ENCODE measurements at places on chromosomes 1 and 21.

- DNase-seq = no peak
Measured at GRCh38 chr1:171953835-171954234, 112.5 kb downstream of the DNM3 start.

GRCh38 chr21:41010101-41010435 lies 157.9 kb upstream of the BACE2 start:
- DNase-seq = no peak

GRCh38 chr1:236024641-236025040 lies 40.2 kb downstream of the NID1 start:
- DNase-seq = no peak

GRCh38 chr21:33973268-33973667 lies 57.7 kb upstream of the ATP5PO start:
- DNase-seq = no peak

DNA sequence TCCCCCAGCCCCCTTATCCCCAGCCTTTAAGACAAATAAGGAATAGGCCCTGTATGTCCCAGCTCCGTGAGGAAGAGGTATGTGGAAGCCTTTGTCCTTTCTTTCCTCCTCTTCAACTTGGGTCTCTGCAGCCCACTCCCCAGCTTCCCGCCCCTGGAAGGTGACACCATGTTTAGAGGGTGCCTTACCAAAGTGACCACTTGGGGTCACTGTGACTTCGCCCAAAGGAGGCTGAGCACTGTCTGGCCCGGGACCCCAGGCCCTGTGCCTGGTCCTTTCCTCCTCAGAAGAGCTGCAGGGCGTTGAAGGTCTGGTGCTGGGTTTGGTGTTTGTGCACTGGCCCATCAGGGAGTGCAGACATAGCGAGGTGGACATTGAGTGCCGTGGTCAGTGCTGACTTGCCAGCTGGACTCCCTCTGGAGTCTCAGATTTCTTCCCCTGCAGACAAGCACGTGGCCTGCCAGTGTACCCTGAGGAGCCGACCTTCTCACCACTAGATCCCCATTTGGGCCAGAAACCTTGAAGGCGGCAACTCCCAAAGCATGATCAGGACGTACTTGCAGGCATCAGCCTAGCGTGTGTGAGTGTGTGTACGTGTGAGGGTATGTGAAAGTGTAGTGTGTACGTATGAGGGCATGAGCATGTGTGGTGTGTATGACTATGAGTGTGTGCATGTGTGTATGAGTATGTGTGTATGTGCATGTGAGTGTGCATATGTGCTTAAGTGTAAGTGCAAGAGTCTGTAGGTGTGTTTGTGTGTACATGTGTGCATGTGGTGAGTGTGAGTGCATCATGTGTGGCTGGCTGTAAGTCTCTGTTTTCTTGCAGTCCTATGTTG lies 181.4 kb upstream of the KIAA0040 start:
- no peak for DNase-seq

GRCh38 chr1:220955116-220955515 lies 75.9 kb downstream of the HLX start:
- DNase-seq = no peak

DNA sequence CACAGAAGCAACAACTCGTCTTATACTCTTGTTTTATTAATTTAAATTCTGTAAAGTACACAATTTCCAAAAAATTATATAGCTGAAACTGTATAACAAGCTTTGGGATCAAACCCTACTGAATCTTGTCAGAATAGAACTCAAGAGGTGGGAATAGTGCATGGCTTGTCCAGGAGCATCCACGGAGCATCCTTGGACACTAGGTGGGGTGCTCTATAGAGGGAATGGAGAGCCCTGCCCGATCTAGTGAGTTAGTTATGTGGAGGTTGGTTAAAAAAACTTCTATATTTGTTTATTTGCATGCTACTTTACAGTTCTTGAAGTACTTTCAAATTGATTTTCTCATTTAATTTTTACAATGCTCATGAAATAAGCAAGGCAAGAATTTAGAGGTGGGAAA lies 28.3 kb downstream of the ROR1 start:
- no peak for DNase-seq

DNA sequence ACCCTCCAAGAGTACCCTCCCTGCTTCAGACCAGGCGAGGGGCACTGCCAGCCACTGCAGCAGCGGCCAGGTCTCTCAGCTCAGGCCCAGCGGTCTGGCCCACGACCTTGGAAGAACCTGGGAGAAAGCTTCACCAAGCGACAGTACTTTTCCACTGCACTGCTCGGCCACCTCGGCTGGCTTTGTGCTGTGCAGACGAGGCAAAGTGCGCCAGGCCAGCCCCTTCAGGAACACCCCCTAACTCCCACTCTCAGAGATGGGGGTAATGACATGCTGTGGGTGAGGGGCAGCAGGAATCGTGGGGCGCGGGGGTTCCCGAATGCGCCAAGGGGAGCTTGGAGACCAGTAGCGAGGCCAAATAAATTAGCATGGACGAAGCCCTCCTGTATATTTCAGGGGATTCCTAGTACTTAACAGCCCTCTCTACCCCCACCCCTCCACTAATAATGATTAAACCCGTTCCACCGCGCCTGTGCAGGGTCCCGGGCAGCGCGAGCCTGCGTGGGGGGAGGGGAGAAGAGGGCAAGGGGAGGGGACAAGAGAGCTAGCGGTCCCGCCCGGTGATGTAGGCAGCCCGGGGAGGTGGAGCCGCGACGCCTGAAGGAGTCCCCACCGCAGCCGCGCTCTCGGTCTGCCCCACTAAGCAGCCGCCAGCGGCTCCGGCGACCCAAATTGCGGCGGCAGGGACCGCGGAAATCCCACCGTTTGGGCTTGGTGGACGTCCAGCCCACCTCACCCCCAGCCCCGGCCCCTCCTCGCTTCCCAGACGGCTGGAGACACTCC lies at the start of gene FAM43B:
Gene FAM43B (plus strand): TSS at position 629 of the 783 bp plus-strand sequence. CDS start 401 bp downstream, outside the sequence.
- DNase-seq = peak; percentile 17

- peak; percentile 25 for DNase-seq
Measured at GRCh38 chr1:91830242-91831131, 55.5 kb downstream of the TGFBR3 start.

GRCh38 chr1:226121587-226122400 lies 59.3 kb downstream of the H3-3A start:
- peak; percentile 49 for DNase-seq

DNA sequence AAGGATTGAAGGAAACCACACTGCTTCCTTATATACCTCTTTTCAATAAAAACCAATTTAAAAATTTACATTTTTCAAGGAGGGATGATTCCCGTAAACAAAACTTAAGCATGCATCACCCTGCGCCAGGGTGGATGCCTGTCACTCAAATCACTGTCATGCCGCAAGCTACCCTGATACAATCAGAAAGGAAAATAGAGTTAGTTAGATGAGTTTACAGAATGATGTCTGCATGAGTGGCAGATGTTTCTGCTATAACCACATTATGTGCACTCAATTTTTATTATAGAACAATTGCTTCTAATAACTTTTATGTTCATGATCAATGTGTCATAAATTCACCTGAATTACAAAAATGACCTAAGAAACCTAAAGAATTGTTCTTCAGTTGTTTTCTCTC lies 123.4 kb upstream of the ADGRL4 start:
- no peak for DNase-seq

DNA sequence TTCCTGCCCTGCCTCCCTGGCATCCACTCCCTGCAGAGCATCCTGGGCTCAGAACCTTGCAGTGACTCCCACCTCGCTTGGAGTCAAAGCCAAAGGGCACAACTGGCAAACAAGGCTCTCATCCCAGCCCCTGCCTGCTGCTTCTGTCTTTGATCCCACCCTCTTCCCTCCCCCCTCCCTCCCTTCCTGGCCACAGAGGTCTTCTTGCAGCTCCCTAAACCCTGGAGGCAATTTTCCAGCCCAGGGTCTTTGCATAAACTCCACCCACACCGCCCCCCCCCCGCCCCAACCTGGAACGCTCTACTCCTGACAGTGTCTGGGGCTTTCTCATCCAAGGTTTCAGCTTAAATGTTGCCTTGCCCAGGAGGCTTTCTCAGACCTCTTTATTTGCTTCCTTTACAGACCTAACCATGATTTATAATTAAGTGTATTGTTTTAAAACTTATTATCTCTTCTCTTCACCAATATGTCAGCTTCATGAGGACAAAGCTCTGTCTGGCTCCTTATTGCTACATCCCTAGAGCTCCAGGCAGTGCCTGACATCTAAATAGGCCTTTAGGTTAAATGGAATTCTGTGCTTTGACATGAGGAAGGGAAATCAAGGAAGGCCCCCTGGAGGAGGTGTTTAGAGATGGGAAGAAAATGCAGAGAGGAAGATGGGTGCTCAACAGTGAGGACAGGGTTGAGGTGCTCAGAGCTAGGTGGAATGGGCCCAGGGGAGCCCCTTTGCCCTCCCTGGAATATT lies 37.7 kb upstream of the PADI1 start:
- no peak for DNase-seq

- no peak for DNase-seq
Measured at GRCh38 chr1:77514921-77515776, 167.3 kb downstream of the ZZZ3 start.

DNA sequence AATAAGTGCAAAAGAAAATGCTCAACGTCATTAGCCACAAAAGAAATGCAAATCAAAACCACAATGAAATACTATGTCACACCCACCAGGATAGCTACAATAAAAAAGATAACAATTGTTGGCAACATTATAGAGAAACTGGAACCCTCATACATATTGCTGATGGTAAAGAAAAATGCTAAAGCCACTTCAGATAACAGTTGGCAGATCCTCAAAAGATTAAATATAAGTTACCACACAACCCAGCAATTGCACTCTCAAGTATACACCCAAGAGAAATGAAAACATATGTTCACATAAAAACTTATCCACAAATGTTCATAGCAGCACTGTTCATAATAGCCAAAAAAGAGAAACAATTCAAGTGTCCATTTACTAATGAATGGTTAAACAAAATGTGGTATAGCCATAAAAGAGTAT lies 20.7 kb downstream of the TRIM33 start:
- DNase-seq = no peak

DNA sequence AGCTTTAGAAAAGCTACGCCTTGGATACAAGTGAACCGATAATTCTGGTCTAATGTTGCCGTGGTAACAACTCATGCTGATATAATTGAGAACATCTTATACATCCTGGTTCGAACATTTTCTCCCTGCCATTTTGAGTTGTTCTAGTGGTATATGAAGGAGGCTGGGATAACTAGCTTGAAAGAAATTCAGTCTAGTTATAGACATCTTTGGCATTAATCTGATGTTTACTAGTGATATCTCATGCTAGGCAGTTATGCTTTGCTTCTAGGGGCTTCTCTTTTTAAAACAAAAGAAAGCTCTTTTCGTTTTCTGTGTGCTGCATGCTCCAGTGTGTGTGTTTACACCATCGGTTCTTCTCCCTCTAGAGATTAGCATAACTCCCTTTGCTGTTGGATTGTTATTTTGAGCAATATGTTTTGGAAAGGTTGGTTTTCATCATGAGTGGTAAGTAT lies 20.5 kb downstream of the PRKACB start:
- no peak for DNase-seq

DNA sequence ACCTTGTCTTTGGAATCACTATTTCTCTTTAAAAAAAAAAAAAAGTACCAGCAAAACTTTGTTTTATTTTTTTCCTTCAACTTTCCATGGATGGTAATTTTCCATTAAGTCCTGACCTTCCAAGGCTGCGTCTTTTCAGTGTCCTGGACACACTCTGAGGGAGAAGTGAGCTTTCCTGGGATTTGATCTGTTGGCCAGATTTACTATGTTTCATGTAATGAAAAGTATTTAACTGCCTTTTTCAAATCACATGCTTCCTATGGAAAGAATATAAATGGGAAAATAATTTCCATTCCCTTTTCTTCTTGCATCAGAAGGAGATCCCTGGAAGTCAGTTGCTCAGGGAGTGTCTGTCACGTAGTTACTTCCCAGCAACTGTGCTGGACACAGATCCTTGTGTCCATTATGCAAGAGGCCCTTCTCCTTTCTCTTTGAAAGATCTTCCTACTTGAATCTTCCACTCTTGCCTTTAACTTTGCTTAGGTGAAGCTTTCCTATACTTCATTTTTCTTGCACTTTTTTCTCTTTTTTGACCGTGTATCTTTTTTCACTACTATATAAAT lies 59.3 kb downstream of the CENPF start:
- DNase-seq = no peak

DNA sequence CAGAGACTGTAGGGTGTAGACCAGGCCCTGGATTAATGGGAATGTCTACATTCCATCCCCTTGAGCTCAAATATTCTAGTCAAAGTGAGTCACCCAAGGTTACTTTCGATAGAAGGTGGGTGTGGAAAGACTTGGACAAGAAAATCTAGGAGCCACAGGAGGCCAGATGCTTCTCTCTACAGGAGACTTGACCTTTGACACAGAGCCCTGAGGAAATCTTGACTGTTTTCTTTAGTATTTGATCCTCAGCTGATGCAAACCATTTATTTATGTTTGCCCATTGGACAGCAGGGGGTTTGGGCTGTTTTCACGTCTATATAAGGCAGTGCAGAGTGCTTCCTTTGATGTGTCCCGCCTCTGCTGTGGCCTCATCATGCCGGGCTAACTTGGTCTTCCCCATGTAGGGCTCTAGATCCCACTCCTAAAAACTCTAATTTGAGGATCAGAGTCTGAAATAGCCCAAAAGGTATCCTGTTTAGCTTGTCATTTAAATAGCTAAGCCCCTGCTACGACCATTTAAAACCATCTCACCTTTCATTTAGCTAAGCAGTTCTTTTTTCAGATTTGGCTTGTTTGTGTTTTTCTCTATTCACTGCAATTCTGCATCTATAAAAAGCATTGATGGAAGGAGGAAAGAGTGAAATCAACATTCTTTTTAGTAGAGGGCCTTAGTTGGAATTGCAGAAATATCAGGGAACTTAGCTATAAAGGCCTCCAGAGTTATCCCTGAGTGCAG lies 15.5 kb upstream of the MAP3K7CL start:
- peak; percentile 89 for DNase-seq

DNA sequence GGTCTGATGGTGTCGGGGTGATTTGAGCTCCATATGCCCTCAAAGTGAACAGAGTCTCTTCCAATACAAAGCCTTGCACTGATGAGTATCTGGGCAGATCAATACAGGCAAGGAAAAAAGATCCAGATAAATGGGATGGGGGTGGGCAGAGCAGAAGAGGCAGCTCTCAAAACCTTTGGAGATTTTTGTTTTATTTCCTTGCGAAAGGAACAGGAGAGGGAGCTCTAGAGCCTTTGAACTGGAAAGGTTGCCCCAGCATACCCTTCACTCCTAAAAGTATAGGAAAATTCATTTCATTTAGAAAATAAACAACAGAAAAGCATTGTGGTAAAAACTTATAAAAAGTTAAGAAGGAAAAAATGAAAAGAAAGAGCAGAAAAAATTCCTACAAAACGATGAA lies 31.4 kb upstream of the OLIG2 start:
- peak; percentile 22 for DNase-seq

GRCh38 chr1:239361403-239361802 lies 25.0 kb upstream of the CHRM3 start:
- DNase-seq = peak; percentile 79

GRCh38 chr1:246597340-246597739 lies 31.1 kb downstream of the CNST start:
- DNase-seq = peak; percentile 60

DNA sequence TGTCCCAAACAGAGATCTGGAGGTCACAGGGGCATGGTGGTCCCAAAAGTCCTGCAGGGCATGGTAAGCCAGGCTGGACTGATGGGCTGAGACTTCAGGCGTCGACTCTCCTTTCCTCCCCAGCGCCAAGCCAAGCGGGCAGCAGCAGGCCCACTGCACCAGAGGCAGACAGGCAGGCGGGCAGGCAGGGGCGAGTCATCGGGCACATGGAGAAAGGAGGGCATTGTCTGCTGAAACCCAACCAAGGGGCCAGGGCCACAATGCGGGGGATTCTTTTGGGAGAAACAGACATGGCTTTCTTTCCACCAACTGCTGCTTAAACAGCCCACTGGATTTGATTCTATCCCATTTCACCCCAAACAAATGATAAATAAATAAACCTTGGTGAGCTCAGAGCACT lies 46.2 kb downstream of the TRABD2B start:
- DNase-seq = no peak

- DNase-seq = peak; percentile 20
Measured at GRCh38 chr1:20666804-20667203, 5.6 kb upstream of the DDOST start.
